ENCODE measurements at places on chromosomes 2 and 18.

DNA sequence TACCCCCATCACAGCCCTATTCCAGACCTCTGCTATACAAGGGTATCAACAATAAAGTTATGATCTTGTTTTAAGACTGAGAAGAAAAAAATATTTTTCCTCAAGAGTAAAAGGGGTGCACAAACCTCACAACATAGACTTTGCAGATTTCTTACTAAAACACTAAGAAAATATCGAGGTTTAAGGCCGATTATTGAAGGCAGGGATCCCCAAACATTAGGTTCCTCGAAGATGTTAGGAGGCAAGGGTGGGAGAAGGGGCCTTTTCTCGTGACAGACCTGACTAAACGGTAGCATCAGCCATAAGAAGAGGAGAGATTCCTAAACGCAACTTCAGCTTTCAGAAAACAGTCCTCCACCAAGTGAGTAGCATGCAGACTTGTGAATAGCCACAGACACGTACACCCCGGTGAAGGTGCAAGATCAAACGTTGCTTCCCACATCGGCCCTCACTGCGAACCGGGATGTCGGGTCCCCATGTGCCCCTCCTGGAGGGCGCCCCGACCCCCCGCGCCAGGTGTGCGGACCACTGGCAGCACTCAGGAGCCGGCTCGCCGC lies 678 bp downstream of the PIAS2 start:
- no peak for DNase-seq

GRCh38 chr2:165843351-165843750 lies 49.3 kb upstream of the GALNT3 start:
- DNase-seq = no peak

- no peak for DNase-seq
These were observed 2.4 kb upstream of the RBM45 start for GRCh38 chr2:178109813-178110212.

GRCh38 chr18:8084160-8084559 lies 517.0 kb downstream of the PTPRM start:
- DNase-seq = no peak

- DNase-seq = no peak
These were observed 14.0 kb downstream of the SLC14A2 start for GRCh38 chr18:45628979-45629958.

DNA sequence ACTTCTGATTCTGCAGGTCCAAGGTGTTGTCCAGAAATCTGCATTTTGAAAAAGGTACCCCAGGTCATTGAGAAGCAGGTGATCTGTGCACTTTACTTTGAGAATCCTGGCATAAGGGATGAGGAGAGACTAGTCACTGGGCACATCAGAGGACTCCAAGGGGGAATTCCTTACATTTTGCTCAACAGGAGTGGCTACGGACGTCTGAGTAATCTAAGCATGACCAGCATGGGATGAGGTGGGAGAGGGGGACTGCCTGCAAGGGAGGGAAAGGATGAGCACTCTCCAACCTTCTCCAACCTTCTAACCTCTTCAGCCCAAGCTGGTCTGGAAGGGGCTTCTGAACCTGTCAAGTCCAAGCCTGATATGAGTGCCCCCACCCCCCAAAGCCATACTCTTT lies 55.5 kb downstream of the MARCHF4 start:
- no peak for DNase-seq

GRCh38 chr2:197269815-197270214 lies 40.8 kb downstream of the ANKRD44 start:
- DNase-seq = no peak

DNA sequence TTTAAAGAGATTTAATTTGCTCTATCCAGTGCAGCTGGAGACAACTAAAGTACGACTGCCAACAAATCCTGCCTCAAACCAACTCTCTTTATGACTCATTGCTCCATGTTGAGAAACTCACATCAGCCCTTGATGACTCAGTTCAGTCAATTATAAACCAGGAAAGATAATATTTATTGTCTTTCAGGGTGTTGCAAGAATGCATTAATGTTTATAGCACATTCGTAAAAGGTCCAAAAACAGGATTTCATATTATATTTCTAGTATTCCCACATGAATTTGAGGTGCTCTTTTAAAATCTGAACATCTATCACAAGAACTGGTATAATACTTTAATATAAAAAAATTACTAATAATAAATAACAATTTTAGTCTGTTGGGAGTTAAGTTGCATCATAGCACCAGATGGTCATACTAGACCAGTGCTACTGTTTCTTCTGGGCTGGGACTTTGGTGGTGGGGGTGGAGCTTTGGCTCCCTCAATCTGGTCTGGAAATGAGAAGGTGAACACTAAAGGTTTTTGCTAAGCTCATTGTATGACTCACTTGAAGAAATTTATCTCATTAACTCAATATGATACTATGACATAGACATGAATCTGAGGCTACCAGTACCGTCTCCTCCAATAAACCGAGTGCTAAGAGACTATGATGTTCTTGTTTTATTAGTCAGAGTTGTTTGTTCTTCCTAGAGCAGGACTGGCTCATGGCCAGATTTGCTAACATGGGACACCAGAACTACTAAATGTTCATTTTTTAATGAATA lies 26.6 kb upstream of the MAP3K20 start:
- DNase-seq = no peak

- DNase-seq = no peak
These were observed 29.0 kb downstream of the OSR1 start for GRCh38 chr2:19329445-19329844.

DNA sequence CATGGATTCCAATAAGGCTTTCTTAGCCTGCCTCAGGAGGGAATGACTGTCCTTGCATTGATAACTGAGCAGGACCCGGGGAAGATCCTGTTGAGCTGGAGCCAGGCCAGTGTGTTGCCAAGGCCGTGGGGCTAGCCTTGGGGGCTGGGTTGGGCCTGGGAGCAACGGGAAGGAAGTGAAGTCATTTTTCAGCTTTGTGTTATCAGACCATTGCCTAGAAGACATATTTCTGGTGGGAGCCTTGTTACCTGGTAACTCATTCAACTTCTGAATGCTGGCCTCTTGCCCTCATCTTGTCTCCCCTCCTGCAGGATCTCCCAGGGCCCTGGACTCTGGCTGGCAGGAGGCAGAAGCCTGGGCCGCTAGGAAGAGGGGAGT lies 92.7 kb upstream of the MGAT5 start:
- no peak for DNase-seq

GRCh38 chr18:67428805-67429204 lies 87.7 kb downstream of the DSEL start:
- no peak for DNase-seq

DNA sequence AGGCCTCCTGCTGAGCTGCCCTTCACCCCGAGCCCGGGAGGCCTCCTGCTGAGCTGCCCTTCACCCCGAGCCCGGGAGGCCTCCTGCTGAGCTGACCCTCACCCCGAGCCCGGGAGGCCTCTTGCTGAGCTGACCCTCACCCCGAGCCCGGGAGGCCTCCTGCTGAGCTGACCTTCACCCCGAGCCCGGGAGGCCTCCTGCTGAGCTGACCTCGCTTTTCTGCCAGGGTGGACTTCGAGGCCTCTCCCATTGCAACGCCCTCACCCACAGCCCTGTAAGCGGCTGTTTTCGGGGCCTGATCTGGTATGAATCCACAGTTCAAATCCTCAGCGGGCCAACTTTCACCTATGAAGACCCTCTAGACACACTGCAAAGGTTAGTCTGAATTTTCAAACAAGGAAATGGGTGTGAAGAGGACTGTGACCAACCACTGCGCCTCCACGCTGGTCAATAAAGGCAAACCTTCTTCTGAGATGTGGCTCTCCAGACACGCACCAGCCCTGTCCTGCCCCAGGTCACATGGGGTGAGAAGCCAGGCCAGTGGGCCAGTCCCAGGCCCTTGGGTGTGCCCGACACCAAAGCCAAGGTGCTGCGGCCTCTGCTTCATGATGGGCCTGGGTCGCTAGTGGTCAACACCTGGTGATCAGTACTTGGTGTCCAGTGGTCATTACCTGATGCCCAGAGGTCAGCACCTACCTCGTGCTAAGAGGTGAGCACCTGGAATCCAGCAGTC lies 225.1 kb upstream of the SALL3 start:
- no peak for DNase-seq

DNA sequence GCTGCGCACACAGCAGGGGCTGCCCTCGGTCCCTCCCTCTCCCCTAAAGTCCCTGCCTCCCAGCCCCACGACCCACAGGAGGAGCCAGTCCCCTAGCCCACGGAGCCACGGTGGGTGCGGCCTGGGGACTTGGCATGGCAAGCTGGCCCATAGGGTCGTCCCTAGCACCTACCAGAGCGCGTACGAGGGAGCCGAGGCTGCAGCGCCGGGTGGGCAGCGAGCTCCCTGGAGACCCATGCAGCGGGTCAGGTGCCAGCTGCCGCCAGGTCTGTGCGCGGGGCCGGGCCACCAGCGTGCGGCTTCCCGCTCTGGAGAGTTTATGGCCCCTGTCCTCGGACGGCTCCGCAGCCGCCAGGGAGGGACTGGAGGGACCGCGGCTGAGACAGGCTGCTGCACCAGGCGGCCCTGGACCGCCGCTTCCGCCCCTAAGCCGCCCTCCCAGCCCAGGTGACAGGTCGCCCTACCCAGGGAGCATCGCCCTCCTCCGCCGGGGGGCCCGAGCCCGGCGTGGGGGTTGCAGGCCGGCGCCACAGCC lies 273.6 kb downstream of the CCDC74A start:
- no peak for DNase-seq

- no peak for DNase-seq
These were observed 28.4 kb downstream of the MCEE start for GRCh38 chr2:71101656-71102055.
